Activated CD8-positive, alpha-beta memory T cell treated with anti-CD3 and anti-CD28 coated beads for 48 hours (primary cell): ENCODE measurements at places on chromosomes 11 and 22.

GRCh38 chr11:114880442-114880841, 202.1 kb downstream of the NXPE2 start:
- no peak for DNase-seq

DNA sequence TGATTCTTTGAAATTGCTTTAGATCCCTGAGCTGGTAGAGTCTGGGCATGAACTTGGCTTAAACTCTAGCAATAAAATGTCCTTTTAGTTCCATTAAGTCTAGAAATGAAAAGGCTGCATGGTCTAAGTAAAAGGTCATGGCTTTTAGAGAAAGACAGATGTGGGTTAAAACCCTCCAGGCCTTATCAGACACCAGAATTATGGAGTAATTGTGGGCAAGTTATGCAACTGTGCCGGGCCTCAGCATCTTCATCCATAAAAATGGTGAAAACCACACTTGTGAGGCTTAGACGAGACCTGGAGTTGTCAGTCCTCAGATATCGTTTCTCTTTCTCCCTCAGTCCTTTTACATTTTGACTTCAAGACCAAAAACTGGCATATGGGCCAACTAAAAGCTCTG, 597.9 kb upstream of the KIRREL3 start:
- no peak for DNase-seq

- DNase-seq, result no peak
These were observed 5.2 kb upstream of the ASCL2 start for GRCh38 chr11:2275334-2276279.

DNA sequence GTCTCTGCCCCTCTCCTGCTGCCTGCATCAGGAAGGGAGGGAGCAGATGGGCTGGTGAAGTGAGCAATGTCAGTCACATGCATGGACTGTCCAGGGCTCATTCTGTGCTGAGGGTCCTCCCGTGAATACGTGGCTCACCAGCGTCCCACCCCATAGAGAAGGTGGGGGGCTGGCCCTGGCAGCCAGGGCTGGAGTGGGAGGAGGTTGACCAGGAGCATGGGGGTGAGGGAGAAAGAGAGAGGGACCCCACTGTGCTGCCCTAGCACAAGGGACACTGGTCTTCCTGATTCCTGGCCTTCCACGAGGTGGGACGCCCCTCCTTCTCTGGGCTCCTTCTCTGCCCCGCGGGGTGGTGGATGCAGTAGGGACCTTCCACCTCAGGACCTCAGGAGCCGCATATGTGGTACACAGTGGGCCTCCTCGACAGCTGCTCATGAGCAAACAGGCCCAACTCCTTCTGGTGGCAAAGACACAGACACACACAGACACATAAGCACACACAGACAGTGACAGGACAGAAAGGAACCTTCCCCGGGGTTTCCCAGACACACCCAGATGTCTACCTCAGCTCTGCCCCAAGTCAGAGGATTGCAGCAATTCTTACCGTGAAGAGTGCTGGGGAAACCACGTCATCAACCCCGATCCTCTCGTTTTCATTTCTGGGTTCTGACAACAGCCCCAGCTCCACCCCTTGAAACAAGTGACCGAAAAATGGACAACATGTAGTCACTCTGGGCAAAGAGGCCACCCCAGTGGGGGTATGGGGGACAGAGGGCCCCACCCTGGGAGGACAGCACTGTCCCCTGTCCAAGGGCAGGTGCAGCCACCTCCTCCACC, 3.6 kb upstream of the APOBEC3A start:
- peak; percentile 28 for DNase-seq

GRCh38 chr22:46224044-46224897, 25.8 kb downstream of the CDPF1 start:
- DNase-seq, result no peak

- DNase-seq, result no peak
These were observed 117.4 kb downstream of the RRM1 start for GRCh38 chr11:4211991-4212390.
